ENCODE measurements at places on chromosomes 13 and 19.

DNA sequence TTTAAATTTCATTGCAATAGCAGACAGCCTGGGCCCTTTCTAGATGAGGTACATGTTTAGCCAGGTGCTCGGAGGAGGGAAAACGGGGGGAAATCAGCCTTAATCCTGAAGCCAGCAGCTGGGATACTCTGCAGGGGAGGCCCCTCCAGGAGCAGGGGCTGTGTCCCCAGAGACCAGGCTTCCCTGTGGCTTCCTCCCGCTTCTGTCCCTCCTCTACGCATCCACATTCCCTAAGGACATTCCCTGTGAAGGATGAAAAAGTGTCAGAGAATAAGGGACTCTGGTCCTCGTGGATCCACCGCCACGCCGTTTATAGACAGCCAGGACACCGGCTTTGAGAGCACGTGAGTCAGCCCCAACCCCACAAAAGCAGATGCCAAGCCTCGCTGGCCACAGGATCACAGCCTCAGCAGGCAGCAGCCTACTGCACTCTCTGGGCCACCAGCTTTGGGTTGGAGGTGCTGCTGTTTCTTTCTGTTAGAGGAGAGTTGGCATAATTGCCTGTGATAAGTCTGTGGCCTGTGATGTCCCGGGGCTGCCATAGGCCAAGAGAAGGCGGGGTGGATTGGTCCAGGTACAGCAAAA lies 36.7 kb upstream of the RANBP3 start:
- no peak for DNase-seq

DNA sequence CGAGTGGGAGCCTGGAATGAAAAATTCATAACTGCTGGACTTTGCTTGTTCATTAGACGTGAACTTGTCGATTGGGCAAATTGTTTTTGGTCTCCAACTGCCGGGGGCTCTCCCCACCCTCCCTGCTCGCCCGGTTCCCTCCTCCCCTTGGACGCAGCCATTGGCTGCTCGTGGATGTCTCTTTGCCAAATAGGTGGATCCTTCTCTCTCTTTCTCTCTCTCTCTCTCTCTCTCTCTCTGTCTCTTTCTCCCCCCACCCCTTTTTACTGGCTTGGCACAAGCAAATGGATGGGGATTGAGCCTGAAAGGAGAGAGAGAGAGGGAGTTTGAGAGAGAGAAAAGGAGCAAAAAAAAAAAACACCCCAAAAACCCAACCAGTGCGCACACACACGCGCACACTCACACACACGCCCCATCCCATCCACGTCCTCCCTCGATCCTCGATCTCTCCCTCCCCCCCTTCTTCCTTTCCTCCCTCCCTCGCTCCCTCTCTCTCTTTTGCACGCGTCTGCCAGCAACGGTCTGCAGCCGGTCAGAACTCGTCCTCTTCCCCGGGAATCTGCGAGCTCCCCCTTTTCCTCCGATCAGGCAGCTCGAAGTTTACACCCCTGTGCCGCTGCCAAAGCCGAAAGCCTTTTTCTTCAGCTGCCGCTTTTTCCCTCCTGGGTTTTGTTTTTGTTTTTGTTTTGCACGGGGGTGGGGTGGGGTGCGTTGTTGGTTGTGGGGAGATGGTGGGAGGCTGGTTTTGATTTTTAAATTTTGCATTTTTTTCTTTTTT lies 27.8 kb downstream of the NFIX start:
- DNase-seq: peak; percentile 91

- no peak for DNase-seq
These were observed 692.6 kb downstream of the PCDH17 start for GRCh38 chr13:58324161-58324560.

DNA sequence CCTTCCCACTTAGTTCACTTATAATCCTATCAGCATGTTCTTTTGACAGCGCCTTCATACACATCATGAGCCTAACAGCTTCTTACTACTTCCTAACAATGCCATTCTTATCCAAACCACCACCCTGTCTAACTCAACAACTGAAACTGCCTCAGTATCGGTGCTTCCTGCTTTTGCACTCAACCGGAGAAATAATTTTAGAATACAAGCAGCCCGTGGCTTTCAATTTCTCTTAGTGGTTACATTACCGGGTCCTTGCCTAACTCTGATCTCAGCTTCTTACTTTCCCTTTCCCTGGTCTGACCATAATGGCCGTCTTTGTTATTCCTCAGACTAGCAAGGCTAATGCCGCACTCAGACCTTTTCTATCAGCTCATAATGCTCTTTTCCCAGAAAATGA lies 17.0 kb downstream of the ZFP82 start:
- DNase-seq: no peak

DNA sequence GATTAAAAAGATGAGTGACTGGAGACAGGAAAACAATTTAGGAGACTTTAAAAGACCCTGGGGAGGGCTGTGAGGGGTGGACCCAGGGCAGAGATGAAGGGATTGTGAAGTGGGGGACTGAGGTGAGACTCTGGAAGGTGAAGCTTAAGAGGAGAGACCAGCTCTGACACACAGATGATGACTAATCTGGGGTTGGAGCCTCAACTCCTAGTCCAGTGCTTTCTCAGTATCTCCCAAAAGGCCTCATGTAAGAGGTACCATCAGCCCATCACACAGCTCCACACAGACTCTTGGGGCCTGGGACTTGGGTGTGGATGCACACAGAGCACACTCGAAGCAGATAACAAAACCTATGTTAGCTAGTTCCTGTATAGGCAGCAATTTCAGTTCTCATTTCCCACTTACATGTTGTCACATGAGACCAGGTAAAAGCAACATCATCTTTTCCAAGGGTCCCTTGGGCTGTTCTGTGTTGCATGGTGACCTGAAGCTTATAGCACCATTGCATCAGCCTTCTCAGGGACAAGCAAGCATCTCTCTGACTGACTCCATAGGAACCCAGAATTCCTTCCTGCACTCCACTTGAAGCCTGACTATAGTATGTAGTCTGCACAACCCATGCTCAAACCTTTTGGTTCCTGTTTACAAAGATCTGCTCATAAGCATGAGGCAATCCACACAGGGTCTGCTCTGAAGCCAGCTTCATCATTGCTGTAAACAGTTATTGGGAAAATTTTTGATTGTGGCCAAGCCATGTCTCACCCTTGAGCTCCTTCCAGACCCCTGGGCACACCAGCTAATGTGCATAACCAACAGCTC lies 88.6 kb upstream of the MYCBP2 start:
- no peak for DNase-seq

- DNase-seq: no peak
These were observed 11.2 kb downstream of the STK11 start for GRCh38 chr19:1216756-1217155.

- DNase-seq: no peak
These were observed 1.4 kb upstream of the HPN start for GRCh38 chr19:35039881-35040825.

- no peak for DNase-seq
These were observed 1320.6 kb downstream of the PCDH9 start for GRCh38 chr13:65909501-65909900.

DNA sequence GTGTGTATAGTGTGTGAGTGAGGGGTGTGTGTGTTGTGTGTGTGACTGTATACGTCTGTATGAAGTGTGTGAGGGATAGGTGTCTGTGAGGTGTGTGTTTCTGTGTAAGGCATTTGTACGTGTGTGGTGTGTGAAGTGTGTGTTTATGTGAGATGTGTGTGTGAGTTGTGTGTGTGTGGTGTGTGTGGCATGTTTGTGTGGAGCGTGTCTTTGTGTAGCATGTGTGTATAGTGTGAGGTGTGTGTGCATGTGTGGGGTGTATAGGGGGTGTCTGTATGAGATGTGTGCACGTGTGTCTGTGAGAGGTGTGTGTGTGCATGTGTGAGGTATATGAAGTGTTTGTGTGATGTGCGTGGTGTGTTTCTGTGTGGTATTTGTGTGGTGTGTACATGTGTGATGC lies 13.2 kb upstream of the TNFRSF19 start:
- DNase-seq: no peak

DNA sequence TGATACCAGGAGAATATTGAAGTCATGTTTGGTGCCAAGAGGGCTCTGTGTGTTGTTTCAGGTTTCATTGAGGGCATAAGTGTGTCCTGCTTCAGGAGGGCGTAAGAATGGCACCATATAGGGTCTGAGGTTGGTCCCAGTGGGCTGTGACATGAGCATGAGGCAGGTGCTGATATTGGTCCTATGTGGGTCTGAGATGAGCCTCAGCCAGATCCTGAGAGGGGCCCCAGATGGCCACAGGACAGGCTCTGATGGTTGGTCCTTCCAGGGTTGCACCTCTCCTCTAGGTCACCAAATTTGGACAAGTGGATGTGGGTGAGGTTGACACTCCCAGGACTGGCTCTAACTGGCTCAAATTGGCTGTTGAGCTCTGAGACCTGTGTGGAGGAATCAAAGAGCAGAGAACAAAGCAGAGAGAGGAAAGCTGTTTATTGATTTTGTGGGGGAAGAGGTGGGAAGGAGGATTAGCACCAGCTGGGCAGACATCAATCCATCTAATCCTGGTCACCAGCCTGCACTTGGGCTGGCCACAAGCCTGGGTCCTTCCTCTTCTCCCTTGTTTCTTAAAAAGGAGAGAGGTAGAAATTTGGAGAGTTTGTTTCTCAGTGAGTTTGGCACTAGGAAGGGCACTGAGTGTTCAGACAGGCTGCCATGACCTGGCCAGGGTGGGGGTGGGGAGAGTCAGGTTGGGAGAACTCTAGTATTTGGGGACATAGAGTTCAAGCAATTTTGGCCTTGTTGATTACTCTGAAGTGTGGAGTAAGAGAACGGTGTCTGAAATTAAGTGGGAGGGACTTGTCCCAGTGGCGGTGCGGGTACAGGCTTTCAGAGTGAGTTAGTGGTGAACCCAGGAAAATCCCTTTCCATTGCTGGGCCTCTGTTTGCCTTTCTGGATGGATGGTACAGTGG lies 38.7 kb downstream of the CYP2B6 start:
- no peak for DNase-seq

DNA sequence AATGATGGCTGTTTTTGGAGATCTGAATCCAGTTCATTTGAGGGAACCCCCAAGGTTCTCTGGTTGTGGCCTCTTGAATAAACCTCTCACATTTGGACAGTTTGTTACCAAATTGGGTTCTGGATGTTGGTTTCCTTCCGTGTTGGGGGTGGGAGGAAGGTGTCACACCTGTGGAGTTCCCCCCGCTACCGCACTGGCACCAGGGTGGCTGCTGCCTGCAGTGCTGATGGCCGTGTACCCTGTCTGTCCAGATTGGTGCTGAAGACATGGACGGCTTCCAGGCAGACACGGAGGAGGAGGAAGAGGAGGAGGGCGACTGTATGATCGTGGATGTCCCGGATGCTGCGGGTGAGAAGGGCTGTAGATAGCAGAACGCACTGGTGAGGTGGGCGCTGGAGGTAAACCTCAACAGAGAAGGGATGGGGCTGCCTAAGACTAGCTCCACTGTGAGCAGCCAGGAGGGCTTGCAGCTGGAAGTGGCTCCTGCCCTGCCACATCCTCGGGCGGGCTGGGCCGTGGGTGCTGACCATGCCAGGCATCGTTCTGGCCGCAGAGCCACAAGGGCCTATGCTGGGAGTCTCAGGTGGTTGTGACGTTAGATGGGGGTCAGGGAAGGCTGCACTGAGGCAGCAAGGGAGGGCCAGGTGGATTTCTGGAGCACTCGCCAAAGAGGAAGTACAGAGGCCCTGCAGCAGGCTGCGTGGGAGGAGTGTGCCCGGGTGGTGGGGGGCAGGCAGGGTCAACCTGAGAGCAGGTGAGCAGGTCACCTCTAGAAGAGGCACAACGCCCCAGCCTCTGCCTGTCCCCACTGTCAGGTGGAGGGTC lies 15.4 kb downstream of the UBXN6 start:
- DNase-seq: no peak

DNA sequence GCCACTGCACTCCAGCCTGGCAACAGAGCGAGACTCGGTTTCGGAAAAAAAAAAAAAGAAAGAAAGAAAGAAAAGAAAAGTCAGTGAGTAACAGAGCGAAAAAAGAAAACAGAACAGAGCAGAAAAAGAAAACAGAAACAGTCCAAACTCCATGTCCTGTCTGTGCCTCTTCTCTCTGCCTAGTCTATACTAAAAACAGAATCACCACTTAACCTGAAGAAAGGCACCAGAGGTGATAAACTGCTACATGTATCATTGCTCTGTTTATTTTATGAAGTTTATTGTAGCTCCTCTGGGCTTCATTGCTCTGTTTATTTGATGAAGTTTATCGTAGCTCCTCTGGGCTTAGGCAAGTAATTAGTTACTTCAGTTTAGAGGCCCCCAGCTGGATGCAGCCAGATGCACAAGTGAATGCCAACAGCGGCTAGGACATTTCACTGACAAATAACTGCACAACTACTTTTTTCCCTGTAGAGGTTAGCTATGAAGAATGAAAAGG lies 39.2 kb downstream of the TBC1D4 start:
- no peak for DNase-seq

- no peak for DNase-seq
These were observed 230.5 kb downstream of the FGF9 start for GRCh38 chr13:21901336-21901735.

DNA sequence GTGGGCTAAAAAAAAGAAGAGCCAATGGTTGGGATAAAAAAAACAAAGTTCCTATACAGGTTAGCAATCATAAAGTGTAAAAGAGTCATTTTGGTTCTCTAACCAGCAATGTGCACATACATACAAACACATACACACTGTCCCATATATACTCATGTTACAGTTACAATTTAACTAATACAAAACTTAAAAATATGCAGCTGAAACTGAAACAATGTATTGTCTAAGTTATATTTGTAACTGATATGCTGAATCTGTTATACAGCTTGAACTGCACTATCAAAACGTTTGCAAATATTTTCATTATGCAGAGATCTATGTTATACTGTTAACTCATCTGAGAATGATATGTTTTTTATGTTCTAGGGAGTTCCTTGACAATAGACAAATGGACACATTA lies 173.7 kb downstream of the KLF12 start:
- no peak for DNase-seq

- no peak for DNase-seq
These were observed 14.1 kb downstream of the PNPLA6 start for GRCh38 chr19:7549429-7550148.

DNA sequence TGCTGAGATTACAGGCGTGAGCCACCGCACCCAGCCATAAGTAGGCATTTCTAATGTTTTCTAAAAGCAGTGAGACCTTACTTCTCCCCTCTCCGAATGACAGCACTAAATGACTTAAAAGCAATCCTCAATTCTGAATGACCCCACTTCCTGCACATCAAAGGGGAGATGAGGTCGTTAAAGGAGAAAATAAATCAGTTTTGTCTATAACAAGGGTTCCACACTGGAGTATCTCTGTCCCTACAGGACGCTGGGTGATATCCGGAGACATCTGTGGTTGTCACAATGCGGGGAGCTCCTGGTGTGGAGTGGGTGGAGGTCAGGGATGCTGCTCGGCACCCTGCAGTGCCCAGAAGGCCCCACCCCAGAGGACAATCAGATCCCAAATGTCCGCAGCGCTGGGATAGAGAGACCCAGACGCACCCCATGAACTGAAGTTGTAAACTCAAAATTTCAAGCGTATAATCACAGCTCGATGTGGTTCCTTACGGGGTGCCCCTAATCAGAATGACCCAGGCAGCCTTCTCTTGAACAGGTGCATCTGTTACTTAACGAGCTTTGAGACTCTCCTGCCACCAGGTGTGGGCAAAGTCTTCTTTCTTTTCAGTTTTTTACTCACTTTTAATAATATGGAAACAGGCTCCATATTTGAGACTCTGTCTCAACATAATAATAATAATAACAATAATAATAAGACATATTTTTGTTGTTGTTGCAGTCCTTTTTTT lies 2.9 kb downstream of the GNG7 start:
- DNase-seq: no peak

Data from Daoy (cell line).